Stimulated activated CD4-positive, alpha-beta T cell treated with anti-CD3 and anti-CD28 coated beads, Interleukin-12 subunit alpha, Interleukin-12 subunit beta, amount 100 ng/mL, for 48 hours (primary cell): ENCODE measurements at places on chromosomes 5 and 9.

- no peak for DNase-seq
Observed at GRCh38 chr9:127586537-127586936, 25.5 kb upstream of the STXBP1 start.

DNA sequence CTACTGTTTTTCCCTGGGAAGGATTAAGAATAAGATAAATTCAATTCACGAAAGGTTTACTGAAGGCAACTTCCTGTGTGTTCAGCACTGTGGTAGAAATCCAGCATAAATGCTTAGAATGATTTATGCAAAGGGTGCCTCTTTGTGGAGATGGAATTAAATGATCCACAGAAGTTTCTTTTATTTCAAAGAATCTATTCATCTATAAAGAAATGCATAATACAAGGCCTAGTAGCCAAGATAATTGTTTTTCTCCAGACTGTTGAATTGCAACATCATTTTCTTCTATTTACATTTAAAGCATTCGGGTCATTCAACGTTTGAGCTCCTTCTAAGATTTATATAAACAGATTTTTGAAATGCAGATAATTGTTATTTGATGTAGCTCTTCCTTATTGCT is 138.8 kb upstream of the NFIL3 start:
- DNase-seq, result no peak

DNA sequence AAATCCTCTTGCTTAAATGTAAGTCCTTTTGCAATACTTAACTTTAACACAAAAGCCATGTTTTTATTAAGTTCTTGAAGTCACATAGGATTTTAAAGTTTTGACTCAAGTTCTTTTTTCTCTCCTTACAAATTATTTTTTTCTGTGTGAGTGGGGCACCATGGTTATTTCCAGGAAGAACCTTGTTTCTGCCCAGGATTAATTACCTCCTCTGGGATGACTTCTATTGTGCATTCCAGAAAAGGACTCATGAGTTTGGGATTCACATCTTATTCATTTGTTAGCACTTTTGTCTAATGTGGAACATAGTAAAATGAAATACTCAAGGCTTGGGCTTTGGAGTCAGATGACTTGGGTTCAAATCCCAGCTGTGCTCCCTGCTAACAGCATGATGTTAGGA is 421.4 kb upstream of the WWC1 start:
- no peak for DNase-seq

GRCh38 chr9:107312376-107313050 is 29.4 kb downstream of the RAD23B start:
- no peak for DNase-seq

GRCh38 chr5:152595405-152595804 is 190.3 kb upstream of the NMUR2 start:
- no peak for DNase-seq

DNA sequence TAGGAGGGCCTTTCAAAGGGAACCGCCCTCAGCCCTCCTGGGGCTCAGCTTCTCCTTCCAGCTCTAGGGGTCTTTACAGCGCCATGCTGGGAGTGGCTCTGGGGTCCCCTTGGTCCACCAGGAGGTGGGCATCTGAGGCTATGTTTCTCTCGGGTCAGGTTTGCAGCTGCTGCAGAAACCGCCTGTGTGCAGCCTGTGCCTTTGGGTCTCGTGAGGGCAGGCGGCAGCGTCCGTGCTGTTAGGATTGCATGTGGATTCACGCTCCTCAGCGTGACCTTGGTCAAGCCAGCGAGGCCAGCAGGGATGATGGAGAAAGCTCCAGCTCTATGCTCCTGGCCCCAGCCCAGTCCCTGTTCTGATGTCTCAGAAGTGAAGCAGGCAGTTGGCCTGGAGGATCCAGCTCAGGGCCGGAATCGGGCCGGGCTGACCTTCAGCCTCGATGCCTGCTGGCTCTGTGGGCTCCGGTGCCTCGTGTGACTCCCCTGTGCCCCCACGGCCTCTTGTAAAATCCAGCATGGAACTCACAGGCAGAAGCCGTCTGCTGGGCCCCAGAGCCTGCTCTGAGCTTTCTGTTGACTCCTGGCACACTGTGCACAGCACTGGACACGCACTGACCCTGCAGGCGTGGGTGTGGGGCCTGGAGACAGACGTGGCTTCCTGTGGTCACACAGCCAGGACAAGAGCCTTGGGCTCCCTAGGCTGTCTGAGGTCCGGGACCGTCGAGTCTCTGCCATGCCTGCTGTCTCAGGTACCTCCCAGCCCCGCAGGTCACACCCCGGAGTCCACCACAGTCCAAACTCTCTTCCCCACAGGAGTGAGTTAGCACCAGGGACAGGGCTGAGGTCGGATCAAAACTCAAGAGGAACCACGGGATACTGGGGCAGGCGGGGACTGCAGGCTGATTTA is 54.3 kb downstream of the TRIP13 start:
- no peak for DNase-seq
